Activated T-helper 1 cell treated with anti-CD3 and anti-CD28 coated beads, Interleukin-2, amount 50 U/mL, for 16 hours (primary cell): ENCODE measurements at places on chromosomes 1 and 21.

GRCh38 chr1:3276341-3276800, 178.1 kb upstream of the ARHGEF16 start:
- DNase-seq = no peak

DNA sequence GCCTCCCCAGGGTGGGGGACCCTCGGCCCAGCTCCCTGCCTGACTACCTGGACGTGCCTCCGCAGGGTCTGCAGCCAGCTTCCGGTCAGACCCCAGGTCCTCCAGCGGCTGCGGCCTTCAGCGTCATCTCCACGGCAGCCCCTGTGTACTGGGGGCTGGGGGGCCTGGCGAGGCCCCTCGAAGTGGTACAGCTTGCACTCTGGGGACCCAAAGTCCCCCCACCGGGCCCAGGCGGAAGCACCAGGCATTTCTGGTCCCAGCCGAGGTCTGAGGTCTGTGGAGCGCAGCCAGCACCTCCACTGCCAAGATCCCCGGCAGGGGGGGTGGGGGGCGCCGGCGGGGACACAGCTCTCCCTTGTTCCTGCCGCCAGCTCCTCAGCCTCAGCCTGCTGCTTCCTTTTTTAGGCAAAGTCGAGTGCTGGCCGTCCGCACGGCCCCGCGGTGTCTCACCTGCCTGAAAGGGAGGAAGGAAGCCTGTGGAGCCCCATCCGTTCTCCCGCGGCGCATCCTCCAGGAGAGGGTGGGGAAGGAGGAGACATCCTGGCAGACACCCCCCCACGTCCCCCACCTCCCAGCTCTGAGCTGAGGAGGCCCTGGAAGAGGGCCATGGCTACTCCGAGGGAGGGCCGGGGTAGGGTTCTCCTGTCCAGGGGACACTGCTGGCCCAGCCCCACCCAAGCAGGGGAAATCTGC, 1.2 kb upstream of the VWA1 start:
- no peak for DNase-seq

GRCh38 chr1:65371544-65371943, 48.9 kb upstream of the LEPR start:
- DNase-seq = no peak

DNA sequence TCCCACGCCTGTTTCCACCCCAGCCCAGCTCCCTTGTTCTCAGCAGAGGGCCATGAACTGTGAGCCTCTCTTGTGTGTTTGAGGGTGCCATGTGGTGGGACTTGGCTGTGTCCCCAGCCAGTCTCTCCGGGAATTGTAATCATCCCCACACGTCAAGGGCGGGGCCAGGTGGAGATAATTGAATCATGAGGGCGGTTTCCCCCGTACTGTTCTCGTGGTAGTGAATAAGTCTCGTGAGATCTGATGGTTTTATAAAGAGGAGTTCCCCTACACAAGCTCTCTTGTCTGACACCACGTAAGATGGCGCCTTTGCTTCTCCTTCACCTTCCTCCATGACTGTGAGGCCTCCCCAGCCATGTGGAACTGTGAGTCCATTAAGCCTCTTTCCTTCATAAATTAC, 57.2 kb upstream of the COL6A2 start:
- no peak for DNase-seq

- no peak for DNase-seq
Measured at GRCh38 chr21:31420988-31421387, 76.9 kb upstream of the TIAM1 start.

- DNase-seq = no peak
Measured at GRCh38 chr1:57835620-57836019, 411.8 kb upstream of the DAB1 start.

DNA sequence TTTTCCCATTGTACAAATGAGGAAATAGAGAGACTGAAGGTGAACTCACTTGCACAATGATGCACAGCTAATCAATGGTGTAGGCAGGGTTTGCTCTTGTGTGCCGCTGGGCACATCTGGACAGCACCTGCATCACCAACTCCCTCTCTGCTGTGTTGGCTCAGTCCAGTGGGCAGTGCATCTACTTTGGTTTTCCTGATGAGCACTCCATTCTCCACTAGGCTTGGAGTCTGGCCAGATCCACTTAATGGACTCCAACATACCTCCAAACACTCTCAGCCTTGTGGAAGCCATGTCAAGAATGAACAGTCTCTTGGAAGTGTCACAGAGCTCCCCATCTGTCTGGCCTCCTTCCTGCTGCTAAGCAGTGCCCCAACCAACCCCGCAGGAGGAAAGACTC, 152.2 kb downstream of the HIVEP3 start:
- DNase-seq = no peak

DNA sequence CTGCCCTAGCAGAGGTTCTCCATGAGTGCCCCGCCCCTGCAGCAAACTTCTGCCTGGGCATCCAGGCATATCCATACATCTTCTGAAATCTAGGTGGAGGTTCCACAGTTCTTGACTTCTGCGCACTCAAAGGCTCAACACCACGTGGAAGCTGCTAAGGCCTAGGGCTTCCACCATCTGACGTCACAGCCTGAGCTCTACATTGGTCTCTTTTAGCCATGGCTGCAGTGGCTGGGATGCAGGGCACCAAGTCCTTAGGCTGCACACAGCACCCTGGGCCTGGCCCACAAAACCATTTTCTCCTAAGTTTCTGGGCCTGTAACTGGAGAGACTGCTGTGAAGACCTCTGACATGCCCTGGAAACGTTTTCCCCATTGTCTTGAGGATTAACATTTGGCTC, 272.6 kb upstream of the PLXNA2 start:
- no peak for DNase-seq

DNA sequence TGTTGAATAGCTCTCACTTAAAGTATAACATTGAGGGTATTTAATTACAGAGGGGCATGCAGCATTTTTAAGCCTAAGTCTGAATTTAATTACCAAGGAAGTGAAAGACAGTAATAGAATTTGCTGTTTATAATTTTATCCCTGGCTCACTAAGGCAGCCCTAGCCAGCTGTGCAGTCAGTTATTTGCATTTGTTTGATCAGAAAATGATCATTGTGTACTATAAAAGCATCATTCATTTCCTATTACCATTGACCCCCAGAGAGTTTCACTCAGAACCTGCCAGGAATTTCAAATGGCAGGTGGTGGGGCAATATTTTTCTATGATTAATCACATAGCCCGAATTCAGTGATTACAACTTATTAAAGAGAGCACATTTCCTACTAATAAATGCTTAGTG, 277.1 kb upstream of the KAZN start:
- no peak for DNase-seq

DNA sequence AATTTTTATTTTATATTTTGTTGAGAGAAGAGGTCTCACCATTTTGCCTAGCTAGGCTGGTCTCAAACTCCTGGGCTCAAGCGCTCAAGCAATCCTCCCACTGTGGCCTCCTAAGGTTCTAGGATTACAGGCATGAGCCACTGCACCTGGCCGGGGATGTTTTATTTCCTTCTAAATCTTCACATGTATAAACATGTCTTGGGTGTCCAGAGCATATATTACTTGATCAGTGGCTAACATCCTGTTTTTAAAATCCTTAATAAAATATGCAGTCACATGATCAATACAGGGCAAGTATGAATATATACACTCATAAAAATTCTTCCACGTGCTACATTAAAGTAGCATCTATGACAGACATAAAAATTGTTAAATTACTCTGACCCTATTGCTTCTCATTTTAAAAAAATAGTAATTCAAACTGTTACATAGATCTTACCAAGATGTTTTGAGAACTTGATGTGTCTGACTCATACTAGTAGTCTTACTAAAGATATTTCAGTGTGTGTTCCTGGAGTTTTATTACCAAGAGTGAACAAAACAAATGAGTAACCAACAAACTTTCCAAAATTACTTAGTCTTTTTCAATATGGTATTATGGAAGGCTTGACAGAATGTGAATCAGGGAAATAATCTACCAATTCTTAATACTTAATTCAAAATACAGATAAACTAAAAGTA, 222.5 kb downstream of the SLC45A1 start:
- DNase-seq = no peak
